T-cell (primary cell): ENCODE measurements at places on chromosomes 16 and 17.
A peak's percentile ranks its signal among the peaks of the same experiment; 100 is the strongest.

GRCh38 chr17:29238133-29238850 lies 8.4 kb upstream of the CRYBA1 start:
- no peaks in the 10 kb centered on the region for H3K4me1 ChIP-seq
- no peaks in the 10 kb centered on the region for H3K36me3 ChIP-seq
- no peak overlapping the region for H3K4me3 ChIP-seq
- DNase-seq, result no peak
- no peak overlapping the region for H3K27ac ChIP-seq
- H3K27me3 ChIP-seq, result no peaks in the 10 kb centered on the region

DNA sequence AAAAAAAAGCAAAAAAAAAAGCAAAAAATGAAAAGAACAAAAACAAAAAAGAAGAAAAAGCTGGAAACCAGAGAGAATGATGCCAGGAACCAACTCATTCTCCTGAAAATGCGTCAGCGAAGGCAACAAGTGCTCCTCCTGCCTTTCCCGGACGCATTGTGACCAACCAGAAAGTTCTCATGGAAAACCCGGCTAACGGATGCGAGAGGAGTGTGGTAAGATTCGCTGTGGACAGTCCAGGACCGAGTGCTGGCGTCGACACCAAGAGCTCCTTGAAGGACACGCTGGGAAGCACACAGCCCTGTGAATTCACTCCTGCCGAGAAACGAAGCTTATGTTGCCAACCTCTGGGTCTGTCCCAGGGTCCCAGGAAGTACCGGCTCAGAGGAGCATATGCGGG lies 43.4 kb downstream of the METRNL start:
- no peaks in the 10 kb centered on the region for H3K36me3 ChIP-seq
- no peak overlapping the region for H3K4me3 ChIP-seq
- peaks cover 2% of the 10 kb centered on the region for H3K4me1 ChIP-seq
- no peak overlapping the region for H3K27ac ChIP-seq

DNA sequence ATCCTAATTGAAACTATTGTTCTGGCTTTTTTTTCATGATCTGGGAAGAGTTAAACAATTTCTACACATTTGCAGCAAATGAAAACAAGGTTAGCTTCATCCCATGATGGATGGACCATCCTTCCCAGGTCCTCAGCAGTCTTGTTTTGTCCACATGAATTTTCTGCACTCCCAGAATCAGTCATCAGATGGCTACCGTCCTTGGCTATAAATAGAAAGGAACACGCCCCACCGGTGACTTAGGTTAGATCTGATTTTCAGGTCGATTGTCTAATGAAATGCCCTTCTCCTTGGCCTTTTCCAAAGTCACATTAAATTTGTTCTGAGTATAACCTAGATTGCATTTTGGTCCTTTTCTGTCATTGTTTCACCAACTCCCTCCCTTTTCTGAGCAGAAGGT lies 41.4 kb upstream of the NOL11 start:
- H3K27ac ChIP-seq, result no peak overlapping the region
- DNase-seq, result no peak
- H3K36me3 ChIP-seq, result peaks cover 9% of the 10 kb centered on the region
- no peak overlapping the region for H3K4me3 ChIP-seq
- no peaks in the 10 kb centered on the region for H3K4me1 ChIP-seq

DNA sequence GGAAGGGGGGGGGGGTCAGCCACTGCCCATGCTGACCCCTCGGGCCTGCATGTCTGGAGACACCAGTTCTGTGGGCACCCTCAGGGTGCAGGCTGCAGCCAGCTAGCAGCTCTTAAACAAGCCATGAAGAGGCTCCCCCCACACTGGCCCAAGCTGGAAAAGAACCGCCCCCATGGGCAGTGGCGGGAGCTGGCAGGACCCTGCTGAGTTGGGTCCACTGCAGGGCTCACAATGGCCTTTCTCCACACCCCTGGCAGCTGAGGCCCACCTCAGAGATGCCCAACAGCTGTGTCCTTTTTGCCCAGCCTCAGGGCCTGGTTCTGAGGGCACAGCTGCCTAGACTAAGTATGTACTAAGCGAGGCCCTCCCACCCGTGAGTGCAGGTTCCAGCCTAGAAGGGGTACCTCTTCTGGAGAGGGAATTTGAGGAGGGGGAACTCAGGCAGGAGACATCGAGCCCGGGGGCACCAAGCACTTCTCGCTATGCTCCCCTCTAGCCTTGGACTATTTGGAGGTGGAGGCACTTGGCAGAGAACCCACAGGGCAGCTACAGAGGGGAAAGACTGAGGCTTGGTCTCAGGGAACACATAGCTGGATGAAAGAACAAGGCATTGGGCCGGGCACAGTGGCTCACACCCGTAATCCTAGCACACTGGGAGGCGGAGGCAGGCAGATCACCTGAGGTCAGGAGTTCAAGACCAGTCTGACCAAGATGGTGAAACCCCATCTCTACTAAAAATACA lies 3.2 kb downstream of the THRA start:
- H3K4me1 ChIP-seq, result peaks cover 80% of the 10 kb centered on the region
- H3K4me3 ChIP-seq, result no peak overlapping the region
- peak overlapping the region; percentile 23 for H3K27ac ChIP-seq
- H3K27me3 ChIP-seq, result no peaks in the 10 kb centered on the region
- H3K36me3 ChIP-seq, result no peaks in the 10 kb centered on the region
- no peak for DNase-seq

GRCh38 chr16:48596326-48596725 lies 13.7 kb downstream of the N4BP1 start:
- no peaks in the 10 kb centered on the region for H3K36me3 ChIP-seq
- H3K27me3 ChIP-seq, result no peaks in the 10 kb centered on the region
- H3K4me1 ChIP-seq, result peaks cover 19% of the 10 kb centered on the region
- DNase-seq, result no peak
- H3K27ac ChIP-seq, result no peak overlapping the region

DNA sequence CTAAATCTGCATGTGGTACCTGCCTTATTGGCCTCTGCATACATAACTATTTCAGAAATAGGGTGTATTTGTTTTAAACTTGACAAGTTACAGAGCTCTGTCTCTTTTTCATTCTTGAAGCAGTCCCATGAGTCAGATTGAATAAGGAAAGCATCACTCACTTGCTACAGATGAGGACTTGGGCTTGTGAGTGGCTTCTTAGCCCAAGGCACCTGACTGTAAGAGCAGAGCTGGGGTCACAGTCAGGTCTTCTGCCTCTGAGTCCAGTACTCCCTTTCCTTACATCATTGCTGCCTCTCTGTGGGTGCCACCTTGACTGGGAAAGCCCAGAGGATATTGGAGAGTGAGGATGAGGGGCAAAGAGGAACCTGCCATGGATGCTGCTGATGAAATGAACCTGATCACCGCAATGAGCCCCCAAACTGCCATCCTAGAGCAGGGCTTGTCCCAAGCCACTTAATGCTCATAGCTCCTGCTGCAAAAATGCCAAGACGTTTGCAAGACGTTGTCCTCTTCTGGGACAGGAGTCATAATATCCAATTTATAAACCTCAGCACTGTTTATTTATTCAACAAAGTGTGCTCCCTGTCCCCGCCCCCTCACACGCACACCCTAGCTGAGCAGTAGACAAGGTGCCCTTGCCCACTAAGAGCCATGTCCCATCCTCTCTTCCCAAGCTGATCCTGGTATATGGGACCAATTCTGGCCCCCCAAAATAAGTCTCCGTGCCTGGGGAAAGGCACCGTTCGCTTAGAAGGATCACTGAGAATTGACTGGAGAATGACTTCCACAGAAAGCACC lies 74.1 kb downstream of the CCDC182 start:
- H3K4me3 ChIP-seq, result no peak overlapping the region
- peaks cover 29% of the 10 kb centered on the region for H3K4me1 ChIP-seq
- DNase-seq, result no peak
- H3K36me3 ChIP-seq, result peaks cover 8% of the 10 kb centered on the region

DNA sequence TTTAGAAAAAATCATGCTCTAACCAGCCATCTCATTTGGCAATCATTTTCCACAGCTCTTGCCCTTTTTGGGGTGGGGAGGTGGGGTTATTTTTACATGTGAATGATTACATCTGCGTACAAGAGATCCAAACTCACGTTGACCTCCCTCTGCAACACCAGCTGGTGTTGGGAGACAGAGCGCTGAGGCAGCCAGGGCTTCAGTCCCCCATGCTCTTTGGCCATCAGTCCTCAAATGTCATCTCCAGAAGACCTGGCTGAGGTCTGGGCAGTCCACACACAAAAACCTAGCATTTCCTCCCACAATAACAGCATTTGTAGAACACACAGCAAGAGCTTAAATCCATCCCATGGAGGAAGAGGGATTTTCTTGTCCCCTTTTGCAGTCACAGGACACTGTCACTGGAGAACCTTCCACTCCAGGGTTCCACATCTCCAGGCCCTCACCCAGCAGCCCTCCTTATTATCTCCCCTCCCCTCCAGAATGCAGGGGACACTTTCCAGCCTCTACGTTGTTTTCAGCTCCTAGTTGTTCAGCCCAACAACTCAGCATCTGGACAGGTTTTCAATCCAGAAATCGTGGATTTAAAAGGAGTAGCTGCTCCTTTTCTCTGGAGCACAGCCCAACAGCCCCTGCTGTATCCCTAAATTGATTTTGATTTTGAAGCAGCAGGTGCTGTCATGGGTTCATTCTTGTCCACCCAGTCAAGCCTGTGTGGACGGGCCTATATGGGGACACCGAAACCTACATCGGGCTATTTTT lies 21.1 kb downstream of the MEOX1 start:
- H3K27ac ChIP-seq, result no peak overlapping the region
- H3K4me3 ChIP-seq, result peak overlapping the region; percentile 46
- peaks cover 6% of the 10 kb centered on the region for H3K27me3 ChIP-seq
- no peaks in the 10 kb centered on the region for H3K36me3 ChIP-seq

GRCh38 chr17:47834756-47835155 lies 3.3 kb downstream of the LRRC46 start:
- H3K27me3 ChIP-seq, result no peaks in the 10 kb centered on the region
- peaks cover 20% of the 10 kb centered on the region for H3K36me3 ChIP-seq
- H3K27ac ChIP-seq, result peak overlapping the region; percentile 48
- no peak for DNase-seq

- H3K4me1 ChIP-seq, result no peaks in the 10 kb centered on the region
- no peak overlapping the region for H3K27ac ChIP-seq
- H3K4me3 ChIP-seq, result no peak overlapping the region
Measured at GRCh38 chr17:72249441-72249840, 128.6 kb downstream of the SOX9 start.

DNA sequence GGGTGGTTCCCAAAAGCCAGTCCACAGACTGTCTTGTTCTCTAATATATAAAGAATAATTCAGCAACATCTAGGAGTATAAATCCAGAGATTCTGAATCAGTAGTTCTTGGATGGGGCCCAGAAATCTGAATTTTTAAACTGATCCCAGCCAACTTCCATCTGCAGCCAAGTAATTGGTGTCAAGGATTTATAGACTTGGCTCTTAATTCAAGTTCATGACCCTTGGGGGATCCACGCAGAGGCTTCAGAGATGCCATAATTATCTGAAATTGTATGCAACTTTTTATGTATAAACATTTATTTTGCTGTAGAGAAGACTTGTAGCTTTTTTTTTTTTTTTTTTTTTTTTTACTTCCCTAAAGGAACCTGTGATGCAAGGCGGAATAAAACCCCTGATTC lies 60.6 kb downstream of the HLF start:
- no peaks in the 10 kb centered on the region for H3K36me3 ChIP-seq
- H3K4me1 ChIP-seq, result no peaks in the 10 kb centered on the region
- H3K4me3 ChIP-seq, result no peak overlapping the region
- no peak for DNase-seq
- no peaks in the 10 kb centered on the region for H3K27me3 ChIP-seq

- H3K4me3 ChIP-seq, result no peak overlapping the region
- DNase-seq, result no peak
- no peak overlapping the region for H3K27ac ChIP-seq
- H3K4me1 ChIP-seq, result no peaks in the 10 kb centered on the region
- H3K36me3 ChIP-seq, result no peaks in the 10 kb centered on the region
Measured at GRCh38 chr16:56344518-56345405, 80.6 kb downstream of the AMFR start.

DNA sequence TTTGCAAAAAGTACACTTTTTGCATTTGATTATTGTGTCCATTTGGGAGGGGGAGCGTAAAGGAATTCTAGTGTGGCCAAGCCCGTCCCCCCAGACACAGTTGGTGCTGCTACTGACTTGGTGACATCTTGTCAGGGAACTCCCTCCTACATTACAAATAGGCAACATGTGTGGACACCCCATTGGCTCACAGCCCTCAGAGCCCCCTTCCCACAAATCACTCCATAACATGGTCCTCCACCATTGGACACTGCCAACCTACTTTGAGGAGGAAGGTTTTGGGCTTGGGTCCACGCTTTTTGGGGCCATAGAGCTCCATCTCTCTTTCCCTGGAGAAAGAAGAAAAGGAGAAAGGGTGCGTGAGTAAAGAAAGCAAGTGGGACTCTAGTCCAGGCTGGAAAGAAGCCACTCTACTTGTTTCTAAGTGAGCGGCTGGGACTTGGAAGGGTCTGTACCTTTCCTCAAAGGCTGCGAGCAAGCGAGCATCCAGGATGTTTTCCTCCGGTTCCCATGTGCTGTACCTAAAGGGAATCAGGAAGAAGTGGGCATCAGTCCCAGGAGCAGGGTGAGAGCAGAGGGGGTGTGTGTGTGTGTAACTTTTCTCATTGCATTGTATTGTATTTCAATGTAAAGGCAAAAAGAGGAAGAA lies 958 bp downstream of the CBX8 start:
- peaks cover 61% of the 10 kb centered on the region for H3K4me1 ChIP-seq
- peak overlapping the region; percentile 76 for H3K4me3 ChIP-seq
- H3K27ac ChIP-seq, result no peak overlapping the region
- DNase-seq, result no peak

DNA sequence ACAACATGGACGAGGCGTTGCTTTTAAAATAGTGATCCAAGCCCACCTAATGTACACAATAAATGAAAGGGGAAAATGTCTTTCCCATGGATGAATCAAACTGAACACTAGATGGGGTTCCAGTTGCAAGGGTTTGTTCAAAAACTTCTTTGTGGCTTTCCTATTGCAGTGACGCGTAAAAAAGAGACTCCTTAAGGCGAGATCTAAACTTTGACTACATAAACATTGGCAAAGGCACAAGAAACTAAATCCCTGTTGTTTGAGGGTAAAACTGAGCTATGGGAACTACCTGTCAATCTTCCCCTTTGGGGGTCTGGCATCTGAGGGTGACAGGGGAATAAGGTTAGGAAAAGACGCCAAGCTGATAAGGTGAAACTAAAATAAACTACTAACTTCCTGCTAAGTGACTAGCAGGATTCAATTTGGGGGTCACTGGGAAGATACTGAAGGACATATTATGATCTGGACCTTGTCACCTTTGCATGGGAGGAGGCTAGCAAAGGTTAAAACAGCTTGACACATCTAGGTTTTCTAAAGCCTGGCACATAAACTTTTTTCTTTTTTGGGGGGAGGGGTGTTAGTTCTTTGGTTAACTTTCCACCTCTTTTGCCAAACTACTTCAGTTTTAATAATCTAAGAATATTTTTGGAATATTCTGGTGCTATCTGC lies 4.7 kb downstream of the SALL1 start:
- peaks cover 19% of the 10 kb centered on the region for H3K27me3 ChIP-seq
- no peaks in the 10 kb centered on the region for H3K4me1 ChIP-seq
- no peak overlapping the region for H3K4me3 ChIP-seq
- no peak overlapping the region for H3K27ac ChIP-seq
- no peaks in the 10 kb centered on the region for H3K36me3 ChIP-seq
- no peak for DNase-seq
